CD4-positive, alpha-beta T cell treated with Interleukin-1 beta for 1 hour (primary cell): ENCODE measurements at places on chromosomes 11 and 22.

GRCh38 chr11:12402691-12403120 is 25.3 kb downstream of the PARVA start:
- DNase-seq, result no peak

DNA sequence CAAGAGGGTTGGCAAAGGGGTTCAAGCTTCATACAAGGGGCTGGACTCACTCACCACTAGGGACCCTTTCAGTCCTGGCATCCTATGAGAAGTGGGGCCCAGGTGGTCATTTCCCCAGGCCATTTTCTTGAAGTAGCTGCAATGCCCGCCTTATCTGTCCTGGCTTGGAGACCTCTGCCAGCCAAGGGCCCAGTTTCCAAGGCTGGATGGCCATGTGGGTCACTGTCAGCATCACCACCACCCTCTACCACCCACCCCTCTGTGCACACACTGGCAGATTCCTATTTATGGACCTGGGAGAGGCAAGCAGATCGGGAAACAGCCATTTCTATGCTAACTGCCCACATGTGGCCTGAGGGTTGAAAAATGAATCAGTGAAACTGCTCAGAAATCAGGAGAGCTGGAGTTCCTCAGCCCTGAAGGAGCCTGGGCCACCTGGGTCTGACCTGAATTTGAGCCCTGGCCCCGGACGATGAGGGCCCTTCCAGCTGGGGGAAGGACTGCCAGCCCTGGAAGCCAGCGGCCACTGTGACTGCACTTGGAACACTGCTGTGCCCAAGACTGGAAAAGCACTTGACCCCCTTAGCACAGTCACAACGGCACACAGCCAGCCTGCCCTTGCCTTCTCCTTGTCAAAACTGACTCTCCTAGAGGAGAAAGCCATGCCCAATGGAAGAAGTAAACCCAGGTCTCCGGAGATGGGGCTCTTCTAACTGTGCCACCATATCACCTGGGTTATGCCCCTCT is 442.2 kb downstream of the BUD13 start:
- no peak for DNase-seq

GRCh38 chr11:18243783-18244362 is 4.6 kb downstream of the SAA2 start:
- DNase-seq, result peak; percentile 82

GRCh38 chr11:120568572-120569307 is 57.2 kb downstream of the GRIK4 start:
- DNase-seq, result no peak

GRCh38 chr22:20987375-20987774 is 5.3 kb downstream of the LZTR1 start:
- no peak for DNase-seq

DNA sequence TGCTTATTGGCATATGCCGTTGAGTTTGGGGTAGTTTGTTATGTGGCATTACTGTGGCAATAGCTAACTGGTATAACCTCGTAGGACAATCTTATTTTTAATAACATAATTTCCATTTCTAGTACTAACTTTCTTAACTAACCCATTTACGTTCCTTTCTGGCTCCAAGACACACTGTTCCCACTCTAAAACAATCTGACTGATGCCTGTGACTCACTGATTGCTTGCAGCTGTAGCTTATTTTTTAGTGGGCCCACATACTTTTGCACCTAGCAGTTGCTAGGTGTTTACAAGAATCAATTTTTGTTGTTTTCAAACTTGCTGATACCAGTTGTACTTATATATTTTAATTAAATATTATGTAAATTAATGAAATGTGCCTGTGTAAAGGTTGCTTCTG is 52.2 kb downstream of the FAT3 start:
- no peak for DNase-seq
